Right atrium auricular region (tissue), 2 donors: ENCODE measurements at places on chromosomes 1 and 21. TPM values are rescaled to one million over a fixed set of nuclear protein-coding genes. Genes with fewer than 3 reads are reported as not detected.
A peak's percentile ranks its signal among the peaks of the same experiment; 100 is the strongest.

Gene GALE
- total RNA-seq = 5.5 TPM

Gene PLEKHN1
- 0.59 TPM for total RNA-seq

Gene LMOD1
- total RNA-seq = 42.2 TPM

Gene SLC19A2
- 23.5 TPM for total RNA-seq

Gene FTCD
- total RNA-seq = 0.24 TPM

Gene CD1C
- total RNA-seq = 0.44 TPM

Gene UTS2
- total RNA-seq = not detected

DNA sequence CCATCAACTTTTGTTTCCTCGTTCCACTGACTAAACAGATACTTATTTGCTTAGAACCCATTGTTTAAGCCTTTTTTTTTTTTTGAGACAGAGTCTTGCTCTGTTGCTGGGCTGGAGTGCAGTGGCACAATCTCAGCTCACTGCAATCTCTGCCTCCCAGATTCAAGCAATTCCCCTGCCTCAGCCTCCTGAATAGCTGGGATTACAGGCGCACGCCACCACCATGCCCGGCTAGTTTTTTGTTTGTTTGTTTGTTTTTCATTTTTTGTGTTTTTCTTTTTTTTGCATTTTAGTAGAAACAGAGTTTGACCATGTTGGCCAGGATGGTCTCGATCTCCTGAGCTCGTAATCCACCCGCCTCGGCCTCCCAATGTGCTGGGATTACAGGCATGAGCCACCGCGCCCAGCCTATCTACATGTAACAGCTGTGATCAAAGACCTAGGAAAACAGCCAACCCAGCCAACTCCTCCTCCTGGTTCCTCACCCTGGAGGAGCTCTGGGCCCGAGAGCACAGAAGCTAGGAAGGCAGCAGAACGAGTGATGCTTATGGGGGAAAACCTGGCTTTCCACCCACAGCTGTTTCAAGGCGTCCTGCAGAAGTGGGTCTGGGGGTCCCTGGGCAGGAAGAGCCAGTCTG is 32.9 kb downstream of the KCNN3 start:
- DNase-seq = peak; percentile 70

DNA sequence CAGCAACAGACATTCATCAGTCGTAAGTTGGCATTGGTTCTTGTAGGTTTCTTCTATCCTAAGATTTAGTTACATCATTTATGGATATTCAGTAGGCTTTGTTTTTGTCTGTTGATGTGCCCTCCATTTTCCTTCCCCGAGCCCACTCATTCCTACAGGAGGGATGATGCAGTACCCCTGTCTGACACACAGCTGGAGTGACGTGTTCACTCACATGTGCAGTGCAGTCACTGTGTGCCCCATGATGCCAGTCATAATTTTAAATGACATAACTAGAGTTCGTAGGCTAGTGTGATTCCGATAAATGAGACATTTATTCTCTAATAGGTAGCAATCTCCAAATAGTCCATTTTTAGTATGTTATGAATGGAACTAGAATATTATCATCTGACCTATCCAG is 438.4 kb downstream of the DSCAM start:
- DNase-seq = no peak

GRCh38 chr1:12599657-12600056 is 18.4 kb downstream of the DHRS3 start:
- no peak for DNase-seq

GRCh38 chr1:181185461-181185860 is 97.0 kb downstream of the IER5 start:
- peak; percentile 50 for DNase-seq

DNA sequence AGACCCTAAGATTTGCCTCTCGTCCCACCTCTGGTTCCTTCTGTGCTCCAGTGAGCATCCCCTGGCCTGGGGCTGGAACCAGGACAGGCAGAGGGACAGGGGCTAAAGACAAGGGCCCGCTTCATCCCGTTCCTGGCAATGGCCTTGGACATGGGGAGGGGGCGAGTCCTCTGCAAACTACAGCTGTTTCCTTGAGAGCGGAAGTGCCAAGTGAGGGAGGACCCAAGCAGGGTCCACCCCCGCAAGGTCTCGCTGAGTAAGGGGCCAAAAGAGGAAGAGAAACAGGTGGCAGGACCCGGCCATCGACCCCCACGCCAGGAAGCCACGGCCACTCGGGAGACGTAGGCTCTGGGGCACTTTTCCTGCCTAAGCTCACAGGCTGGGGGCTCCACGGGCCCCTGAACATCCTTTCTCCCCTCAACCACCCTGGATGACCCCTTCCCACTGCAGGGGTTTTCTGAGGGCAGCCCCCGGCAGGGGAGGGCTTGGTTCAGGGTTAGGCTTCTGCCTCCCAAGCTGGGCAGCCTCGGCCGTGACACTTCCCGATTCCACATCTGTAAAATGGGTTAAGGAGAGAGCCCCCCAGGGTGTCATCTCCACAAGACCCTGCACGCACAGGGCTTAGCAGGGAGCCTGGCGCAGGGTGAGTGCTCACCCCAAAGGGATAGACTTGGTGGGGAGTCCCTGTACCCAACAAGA is 17.9 kb upstream of the PLEKHG5 start:
- no peak for DNase-seq

GRCh38 chr1:154957091-154957657 is 1.3 kb upstream of the PBXIP1 start:
- DNase-seq = no peak

GRCh38 chr21:46150073-46150472 is 5.3 kb downstream of the FTCD start:
- no peak for DNase-seq

DNA sequence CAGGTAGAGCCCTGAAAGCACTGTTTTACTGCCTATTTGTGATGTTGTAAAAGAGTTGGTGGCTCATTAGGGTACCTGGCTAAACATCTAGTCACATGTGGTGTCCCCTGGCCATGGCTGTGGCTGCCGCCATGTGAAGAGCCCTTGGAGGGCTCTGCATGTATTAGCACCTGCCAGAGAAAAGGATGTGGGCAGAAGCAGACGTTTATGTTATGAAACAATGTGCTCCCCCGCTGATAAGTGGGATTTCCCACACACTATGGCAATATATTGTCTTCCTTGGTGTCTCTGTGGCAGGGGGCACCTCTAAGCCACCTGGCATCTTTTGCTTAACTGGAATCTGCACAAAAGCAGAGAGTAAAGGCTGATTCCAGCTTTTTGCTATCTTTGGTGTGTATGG is 9.6 kb downstream of the TENT5C start:
- no peak for DNase-seq

- DNase-seq = no peak
Observed at GRCh38 chr1:1048765-1049164, 25.3 kb downstream of the RNF223 start.

GRCh38 chr1:85484716-85485115 is 19.8 kb upstream of the DDAH1 start:
- no peak for DNase-seq

GRCh38 chr1:236072001-236072400 is 7.1 kb upstream of the NID1 start:
- DNase-seq = no peak

GRCh38 chr1:160752924-160753323 is 13.9 kb downstream of the SLAMF7 start:
- no peak for DNase-seq

DNA sequence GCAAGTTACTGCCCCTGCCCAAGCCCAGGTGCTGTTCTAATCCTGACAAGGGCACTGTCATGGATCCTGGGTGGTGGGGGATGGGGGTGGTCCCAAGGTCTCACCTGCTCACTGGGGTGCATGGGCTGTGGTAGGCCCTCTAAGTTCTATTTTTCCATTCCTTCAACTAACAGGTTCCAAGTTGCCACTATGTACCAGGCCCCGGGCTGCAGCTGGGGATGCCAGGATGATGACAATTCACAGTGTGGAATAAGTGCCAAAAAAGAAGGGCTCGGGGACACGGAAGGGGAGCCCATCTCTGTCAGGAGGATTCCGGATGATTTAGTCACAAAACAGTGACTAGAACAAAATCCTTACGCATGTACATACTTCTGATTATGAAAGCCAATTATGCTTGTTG is 76.0 kb downstream of the STUM start:
- DNase-seq = no peak

DNA sequence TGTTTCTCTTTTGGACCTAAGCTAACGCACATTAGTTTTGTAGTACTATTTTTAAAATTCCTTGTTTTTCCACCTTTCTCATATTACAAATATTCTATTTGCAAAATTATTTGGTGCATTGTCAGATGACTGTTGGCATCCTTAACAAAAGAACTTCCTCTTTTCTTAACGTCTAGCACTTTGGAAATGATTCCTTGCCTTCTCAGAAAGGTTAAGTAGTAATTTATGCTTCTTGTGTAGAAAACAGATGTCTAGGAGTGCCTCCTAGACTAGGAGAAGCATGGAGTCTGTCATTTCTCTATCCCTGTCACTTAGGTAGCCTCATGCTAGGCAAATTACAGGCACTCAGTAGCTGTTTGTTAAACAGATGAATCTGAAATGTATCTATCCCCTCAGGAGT is 64.4 kb downstream of the HSPA13 start:
- no peak for DNase-seq

DNA sequence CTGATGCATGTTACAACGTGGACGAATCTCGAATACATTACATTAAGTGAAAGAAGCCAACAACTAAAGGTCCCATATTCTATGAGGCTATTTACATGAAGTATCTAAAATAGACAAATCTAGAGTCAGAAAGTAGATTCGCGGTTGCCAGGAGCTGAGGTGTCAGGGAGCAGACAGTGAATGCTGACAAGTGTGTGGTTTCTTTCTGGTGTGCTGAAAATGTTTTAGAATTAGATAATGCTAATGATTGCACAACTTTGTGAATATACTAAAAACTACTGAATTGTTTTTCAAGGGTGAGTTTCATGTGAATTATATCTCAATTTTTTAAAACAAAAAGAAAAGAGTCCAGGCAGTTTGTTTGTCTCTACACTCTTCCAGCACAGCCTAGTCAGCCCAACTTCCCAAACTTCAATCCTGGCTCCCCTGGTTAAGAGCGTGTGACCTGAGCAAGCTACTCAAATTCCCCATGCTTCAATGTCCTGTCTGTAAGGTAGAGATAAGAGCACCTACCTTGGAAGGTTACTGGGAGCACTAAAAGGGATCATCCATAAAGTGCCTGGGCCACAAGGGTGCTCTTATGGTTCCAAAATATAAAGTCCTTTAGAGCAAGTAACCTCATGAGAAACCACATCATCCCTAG is 20.9 kb downstream of the HLCS start:
- no peak for DNase-seq

DNA sequence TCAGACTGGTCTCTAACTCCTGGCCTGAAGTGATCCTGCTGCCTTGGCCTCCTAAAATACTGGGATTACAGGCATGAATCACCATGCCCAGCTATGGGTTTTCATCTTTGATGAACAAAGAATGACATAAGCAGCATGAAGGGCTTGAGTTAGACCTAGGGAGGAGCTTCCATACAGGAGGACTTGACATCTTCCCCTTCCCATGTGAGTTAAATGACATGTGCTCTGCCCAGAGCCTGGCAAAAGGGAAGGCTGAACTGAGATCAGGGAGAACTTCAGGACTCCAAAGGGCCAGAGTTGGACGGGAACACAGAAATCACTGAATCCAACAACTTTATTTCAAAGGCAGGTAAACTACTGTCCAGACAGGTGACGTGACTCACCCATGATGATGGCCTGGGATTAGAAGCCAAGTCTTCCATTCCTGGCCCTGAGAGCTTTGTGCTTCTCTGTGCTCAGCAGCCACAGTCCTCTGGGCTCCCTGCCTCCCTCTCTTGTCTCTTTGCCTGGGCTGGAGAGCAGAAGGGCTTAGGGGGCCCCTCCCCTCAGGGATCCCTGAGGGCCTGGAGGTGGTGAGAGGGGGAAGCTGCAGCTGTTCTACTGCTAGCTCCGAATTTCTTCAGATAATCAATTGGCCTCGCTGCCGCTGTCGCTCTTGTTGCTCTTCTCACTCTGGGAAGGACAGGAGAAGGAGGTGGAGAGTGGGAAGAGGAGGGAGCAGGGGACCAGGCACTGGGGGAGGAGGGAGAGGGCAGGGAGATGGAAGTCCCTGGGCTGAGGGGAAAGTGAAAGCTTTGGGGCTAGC is 7.6 kb downstream of the NHLH1 start:
- DNase-seq = peak; percentile 52

DNA sequence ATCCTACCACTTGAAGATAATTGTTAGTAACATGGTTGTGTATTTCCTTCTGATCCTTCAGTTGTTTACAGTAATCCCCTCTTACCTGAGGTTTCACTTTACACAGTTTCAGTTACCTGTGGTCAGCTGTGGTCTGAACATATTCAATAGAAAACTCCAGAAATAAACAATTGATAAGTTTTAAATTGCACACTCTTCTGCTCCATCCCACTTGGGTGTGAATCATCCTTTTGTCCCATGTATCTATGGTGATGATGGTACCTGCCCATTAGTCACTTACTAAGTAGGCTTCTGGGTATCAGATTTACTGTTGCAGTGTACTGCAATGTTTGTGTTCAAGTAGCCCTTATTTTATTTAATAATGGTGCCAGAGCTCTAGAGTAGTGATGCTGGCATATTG is 62.5 kb downstream of the OSBPL9 start:
- no peak for DNase-seq

- no peak for DNase-seq
Observed at GRCh38 chr1:221431961-221432360, 309.9 kb downstream of the DUSP10 start.

DNA sequence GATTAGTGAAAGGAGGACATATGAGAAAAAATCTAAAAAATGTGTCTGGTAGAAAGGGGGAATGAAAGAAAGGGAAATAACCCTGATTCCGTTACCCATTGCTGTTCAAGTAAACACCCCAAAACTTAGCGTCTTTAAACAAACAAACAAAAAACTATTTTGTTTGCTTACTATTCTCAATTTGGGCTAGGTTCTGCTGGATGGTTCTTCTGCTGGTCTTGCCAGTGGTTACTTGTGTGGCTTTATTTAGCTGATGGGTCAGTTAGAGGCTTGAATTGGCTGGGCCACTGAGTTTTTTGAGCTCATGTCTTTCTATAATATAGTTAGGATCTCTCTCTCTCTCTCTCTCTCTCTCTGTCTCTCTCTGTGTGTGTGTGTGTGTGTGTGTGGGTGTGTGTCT is 112.1 kb downstream of the GRIK1 start:
- no peak for DNase-seq

- no peak for DNase-seq
Observed at GRCh38 chr1:244090645-244091044, 39.6 kb downstream of the ZBTB18 start.
